ENCODE measurements at places on chromosomes 11 and 22. TPM values are rescaled to one million over a fixed set of nuclear protein-coding genes. Genes with fewer than 3 reads are reported as not detected.

GRCh38 chr22:20524004-20524481 is 16.6 kb downstream of the MED15 start:
- peak; percentile 30 for DNase-seq

DNA sequence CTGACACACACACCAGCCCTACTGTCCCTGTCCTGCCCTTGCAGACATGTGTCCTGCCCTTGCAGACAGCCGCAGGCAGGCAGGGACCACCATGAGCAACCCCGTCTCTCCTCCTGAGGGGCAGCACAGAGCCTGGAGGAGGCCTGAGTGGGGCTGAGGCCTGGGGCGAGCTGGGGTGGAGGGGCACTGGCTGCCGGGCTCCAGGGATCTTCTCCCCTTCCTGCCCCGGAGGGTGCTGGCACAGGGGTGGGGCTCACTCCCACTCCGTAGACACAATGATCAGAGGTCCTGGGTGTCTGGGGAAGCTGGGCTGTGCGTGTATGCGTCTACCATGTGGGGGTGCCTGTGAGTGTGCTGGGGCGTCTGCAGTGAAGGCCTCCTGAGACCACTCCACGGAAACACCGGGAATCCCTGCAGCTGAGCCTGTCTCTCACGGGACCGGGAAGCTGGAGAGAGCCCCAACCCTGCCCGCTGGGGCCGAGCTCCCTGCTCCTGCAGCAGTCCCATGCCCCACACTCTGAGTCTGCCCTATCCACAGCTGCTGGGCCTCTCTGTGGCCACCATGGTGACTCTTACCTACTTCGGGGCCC is 588 bp downstream of the TSPAN32 start:
- peak; percentile 45 for DNase-seq

GRCh38 chr11:113952588-113952987 is 22.3 kb upstream of the HTR3A start:
- no peak for DNase-seq

DNA sequence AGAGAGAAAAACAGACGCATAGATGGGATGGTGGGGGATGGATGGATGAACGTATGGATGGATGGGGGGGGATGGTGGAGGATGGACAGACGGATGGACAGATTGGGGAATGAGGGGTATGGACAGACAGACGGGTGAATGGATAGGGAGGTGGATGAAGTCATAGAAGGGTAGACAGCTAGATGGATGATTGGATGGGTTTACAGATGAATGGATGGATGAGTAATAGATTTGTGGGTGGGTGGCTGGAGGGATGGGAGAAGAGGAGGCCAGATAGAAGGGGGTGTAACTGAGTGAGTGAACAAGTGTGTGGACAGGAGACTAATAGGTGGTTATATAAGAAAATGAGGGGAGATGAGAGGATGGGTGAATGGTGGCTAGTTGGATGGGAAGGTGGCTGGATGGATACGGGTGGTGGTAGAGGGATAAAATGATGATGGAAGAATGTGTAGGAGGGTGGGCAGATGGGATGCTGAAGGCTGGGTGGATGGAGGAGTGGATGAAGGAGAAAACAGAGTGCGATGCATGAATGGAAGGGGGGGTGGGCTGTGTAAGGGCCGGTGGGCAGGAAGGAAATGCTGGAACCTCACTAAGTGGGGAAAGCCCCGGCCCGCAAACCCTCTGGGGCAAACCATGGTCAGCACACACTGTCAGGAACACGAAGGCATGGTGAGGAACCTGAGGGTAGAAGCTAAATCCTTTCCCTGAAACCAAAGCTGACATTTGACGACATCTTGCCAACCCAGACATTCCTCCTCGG is 21.6 kb downstream of the ARVCF start:
- no peak for DNase-seq

GRCh38 chr11:12893787-12894672 is 115.1 kb upstream of the RASSF10 start:
- peak; percentile 69 for DNase-seq

DNA sequence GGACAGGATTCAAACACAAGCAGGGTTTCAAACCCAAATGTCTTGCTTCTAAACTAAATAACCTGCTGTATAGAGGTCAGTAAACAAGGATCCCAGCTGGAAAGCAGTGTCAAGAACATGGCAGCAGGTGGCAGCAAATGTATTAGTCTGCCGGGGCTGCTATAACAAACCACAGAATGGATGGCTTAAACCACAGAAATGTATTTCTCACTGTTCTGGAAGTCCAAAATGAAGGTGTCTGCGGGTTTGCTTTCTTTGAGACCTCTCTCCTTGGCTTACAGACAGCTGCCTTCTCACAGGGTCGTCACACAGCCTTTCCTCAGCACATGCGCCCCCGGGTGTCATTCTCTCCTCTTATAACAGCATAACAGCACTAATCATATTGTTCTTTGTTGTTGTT is 65.1 kb upstream of the LRRC55 start:
- peak; percentile 21 for DNase-seq

Gene SIK2
- 9.6 TPM for total RNA-seq

DNA sequence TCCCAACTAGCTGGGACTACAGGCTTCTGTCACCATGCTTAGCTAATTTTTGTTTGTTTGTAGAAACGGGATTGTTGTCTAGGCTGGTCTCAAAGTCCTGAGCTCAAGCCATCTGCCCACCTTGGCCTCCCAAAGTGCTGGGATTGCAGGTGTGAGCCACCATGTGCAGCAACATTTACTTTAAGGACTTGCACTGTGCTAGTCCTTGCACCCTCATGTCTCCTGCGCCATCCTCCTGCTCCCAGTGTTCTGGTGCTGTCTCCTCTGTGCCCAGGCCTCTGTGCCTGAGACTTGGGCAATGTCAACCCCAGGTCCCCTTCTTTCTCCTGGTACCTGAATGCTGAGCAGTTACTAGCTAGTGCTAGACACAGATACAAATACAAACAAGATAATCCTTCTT is 26.7 kb downstream of the WEE1 start:
- no peak for DNase-seq

DNA sequence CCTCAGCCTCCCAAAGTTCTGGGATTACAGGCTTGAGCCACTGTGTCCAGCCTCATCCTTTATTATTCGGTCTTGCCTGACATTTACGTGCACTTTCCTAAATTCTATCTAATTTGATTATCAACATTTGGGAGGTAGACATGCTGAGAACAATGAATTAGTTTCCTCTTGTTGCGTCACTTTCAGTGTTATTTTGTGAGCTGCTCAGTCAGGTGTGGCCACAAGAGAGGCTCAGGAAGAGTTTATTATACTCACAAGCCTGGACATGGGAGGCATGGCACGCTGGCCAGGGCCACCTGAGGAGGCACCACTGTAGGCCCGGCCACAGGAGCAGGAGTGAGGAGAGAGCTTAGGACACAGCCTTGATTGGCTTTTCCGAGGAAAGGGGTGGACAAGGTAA is 59.7 kb upstream of the RBFOX2 start:
- no peak for DNase-seq

GRCh38 chr22:50207383-50208140 is 6.8 kb downstream of the SELENOO start:
- DNase-seq, result no peak

Gene TKFC
- 46.9 TPM for total RNA-seq

Gene APOA4
- not detected for total RNA-seq

- no peak for DNase-seq
Measured at GRCh38 chr22:37999640-38000272, 15.4 kb upstream of the SOX10 start.

GRCh38 chr11:50073113-50074105 is 40.7 kb downstream of the OR4C45 start:
- DNase-seq, result no peak

Gene SMC1B
- 0.64 TPM for total RNA-seq

Gene MMP8
- total RNA-seq, result not detected

Gene OR51G1
- total RNA-seq, result not detected

- no peak for DNase-seq
Measured at GRCh38 chr11:75326439-75326810, 25.0 kb downstream of the ARRB1 start.

DNA sequence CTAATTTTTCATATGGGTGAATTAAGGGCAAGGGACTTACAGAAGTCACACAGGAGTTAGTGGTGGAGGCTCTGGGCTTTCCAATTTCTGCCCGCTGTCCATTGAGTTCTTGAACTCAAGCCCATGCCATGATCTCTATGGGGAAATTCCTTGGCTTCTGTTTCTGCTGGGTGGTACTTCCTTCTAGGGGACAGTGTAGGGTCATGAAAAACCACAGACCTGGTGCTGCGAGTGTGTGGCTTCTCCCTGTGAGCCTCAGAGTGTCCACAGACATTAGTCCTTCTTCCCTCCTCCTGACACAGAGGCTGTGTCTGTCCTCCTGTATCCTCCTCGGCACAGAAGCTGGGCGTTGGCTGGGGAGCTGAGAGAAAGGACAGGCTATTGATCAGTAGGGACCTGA is 6.3 kb upstream of the SEZ6L start:
- no peak for DNase-seq

GRCh38 chr11:2096011-2096918 is 42.9 kb downstream of the IGF2 start:
- no peak for DNase-seq

DNA sequence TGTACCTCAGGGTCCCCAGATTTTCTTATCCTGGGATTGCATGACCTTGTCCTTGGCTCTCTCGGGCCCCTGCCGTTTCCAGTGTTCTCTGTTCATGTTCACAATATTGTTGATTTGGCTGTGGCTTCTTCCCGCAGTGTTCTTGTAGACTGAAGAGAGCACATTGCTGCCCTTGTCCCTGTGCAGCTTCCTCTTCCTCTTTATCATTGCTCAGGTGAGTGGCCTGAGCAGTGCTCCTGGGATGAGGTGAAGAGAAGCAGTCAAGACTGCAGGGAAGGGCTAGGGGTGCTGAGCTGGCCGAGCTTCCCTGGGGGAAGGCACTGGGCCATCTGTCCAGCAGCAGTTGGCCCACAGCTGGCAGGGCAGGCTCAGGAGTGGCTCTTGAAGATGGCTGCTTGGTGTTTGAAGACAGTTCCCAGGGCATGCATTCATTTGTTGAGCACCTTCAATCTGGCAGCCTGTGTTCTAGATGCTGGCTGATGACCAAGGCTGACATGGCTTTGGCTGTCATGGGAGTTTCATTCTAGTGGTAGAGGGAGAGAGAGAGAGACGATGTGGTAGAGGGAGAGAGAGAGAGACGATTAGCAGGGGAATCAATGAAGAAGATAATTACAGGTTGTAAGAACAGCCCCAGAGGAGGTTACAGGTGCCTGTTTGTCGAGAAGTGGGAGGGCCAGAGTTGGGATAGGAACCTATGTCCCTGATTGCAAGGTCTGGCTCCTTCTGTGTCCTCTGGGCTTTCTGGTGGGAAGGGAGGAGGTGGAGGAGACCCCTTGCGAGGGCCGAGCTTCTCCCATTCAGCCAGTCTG is 17.4 kb downstream of the BMAL1 start:
- DNase-seq, result no peak

GRCh38 chr11:109957000-109957399 is 136.2 kb upstream of the ZC3H12C start:
- no peak for DNase-seq

Gene PATE4
- not detected for total RNA-seq

Gene LRRC75B
- 0.64 TPM for total RNA-seq

GRCh38 chr11:99432677-99433076 is 411.9 kb downstream of the CNTN5 start:
- no peak for DNase-seq

Gene USP2
- total RNA-seq, result 0.17 TPM
